ENCODE measurements at places on chromosomes 16 and 17.
A peak's percentile ranks its signal among the peaks of the same experiment; 100 is the strongest.

DNA sequence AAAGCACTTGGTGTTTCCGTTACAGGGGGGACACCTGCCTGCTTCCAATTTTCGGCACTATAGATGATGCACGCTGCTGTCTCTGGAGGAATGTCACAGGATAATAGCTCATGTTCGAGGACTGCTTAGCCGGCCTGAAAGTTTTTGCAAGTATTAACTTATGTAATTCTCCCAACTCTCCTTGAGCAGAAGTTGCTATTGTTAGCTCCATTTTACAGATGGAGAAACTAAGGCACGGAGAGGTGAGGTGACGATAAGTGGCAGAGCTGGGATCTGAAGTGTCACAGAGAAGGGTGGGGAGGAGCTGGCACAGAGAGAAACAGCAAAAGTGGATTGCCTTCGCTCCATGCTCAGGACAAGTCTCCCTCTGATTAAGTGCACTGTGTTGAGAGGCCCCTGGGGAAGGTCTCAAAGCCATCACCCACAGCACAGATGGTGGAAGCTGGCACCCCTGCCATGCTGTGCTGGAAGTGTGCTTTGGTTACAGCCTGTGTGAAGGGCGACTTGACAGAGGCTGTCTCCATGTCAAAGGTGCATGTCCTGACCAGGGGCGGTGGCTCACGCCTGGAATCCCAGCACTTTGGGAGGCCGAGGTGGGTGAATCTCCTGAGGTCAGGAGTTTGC lies 40.8 kb upstream of the MEAK7 start:
- DNase-seq: peak; percentile 33

DNA sequence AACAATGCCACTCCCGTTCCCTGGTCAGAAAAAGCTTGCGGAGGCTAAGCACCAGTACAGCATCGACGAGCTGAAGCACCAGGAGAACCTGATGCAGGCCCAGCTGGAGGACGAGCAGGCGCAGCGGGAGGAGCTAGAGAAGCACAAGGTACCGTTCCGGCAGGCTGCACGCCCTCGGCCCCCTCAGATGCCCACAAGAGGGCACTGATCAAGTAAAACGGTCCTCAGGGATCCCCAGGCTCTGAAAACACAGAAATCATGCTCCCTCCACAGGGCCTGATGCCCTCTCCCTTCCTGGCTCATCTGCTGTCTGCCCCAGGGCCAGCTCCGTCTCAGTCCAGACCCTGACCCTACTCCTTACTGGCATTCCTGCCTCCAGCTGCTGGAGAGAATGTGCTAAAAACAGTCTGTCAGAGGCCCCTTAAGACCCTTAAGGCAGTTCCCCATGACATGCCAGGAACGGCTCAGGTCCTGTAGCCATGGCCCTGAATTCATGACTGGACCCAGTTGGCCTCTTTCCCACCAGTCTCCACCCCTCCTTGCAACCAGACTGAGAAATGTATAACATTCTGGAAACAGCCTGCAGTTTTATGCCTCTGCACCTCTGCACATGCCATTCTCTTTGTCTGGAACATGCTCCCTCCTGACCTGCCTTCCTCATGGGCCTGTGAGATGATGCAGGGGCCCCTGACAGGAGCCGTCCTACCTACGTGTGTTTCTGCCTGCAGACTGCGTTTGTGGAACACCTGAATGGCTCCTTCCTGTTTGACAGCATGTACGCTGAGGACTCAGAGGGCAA lies 21.8 kb downstream of the DRC3 start:
- peak; percentile 79 for DNase-seq

- no peak for DNase-seq
Observed at GRCh38 chr16:58503166-58503862, 3.4 kb downstream of the NDRG4 start.

DNA sequence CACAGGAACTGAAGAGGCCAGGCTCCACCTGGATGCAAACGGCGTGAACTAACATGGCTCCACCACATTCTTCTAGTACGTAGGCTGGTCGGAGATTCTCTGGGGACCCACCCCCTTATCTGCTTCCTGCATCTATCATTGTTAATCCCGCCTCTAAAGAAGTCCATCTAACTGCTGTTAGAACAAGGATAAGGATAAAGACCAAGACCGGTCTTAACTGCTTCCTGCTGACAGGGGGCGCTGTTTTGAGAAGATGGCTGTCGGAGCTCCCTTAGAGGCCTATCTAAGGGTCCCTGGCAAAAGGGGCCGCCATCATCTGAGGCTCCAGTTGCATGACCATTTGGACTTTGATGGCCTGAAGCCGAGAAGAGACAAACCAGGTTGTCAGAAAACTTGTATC lies 25.8 kb upstream of the TNFSF12 start:
- DNase-seq: no peak

DNA sequence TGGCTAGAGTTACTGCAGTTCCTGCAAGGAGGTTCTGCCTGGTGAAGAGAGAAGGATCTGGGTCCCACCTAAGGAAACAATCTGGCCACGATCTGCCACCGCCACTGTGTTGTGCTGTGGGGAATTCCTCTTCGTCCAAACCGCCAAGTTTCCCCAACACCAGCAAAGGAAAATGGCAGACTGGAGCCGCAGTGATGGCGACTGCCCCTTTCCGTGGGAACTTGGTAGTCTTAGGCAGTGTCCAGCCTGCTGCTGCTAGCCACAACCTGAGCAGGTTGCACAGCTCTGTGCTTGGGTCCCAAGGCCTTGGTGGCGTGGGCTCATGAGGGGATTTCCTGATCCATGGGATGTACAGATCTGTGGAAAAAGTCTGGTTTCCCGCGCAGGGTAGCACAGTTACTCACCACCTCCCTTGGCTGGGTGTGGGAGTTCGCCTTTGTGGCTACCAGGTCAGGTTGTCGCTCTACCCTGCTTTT lies 28.6 kb downstream of the NFATC3 start:
- no peak for DNase-seq

DNA sequence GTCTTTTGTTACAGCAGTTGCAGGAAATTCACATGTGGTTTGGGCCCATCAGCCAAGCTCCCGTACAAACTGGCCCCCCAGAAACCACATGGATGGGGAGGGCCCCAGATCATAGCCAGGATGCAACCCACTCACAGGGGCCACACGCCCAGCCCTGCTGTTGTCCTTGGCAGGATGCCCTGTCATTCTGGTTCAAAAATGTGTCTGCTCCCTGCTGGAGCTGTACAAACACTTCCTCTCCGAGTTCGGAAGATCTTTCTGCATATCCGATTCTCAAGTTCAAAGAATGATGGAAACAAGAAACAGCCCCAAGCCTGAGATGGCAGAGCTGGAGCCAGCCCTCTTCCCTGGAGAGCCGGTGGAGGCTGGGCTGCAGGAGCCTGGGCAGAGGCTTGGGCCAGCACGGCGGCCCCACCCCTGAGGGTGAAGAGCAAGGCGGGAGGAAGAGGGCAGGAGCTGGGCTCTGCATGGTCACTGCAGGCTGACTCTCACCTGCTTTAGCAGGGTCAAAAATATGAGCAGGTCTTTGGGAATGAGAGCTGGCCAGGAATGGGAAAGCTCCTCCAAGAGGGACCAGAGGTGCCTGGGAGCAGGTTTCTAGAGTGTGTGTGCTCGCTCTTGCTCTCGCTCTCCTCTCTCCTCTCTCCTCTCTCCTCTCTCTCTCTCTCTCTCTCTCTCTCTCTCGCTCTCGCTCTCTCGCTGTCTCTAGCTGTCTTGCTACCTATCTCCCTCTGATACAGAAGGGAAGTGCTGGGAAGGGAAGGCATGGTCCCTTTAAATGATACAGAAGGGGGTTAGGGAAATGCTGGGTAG lies 34.7 kb upstream of the ENPP7 start:
- DNase-seq: peak; percentile 76

- DNase-seq: peak; percentile 97
Observed at GRCh38 chr17:17440010-17440843, 36.6 kb upstream of the MED9 start.

GRCh38 chr16:59469266-59469665 lies 735.1 kb upstream of the GOT2 start:
- no peak for DNase-seq

- DNase-seq: peak; percentile 71
Observed at GRCh38 chr17:8894673-8895578, 27.5 kb upstream of the PIK3R6 start.

DNA sequence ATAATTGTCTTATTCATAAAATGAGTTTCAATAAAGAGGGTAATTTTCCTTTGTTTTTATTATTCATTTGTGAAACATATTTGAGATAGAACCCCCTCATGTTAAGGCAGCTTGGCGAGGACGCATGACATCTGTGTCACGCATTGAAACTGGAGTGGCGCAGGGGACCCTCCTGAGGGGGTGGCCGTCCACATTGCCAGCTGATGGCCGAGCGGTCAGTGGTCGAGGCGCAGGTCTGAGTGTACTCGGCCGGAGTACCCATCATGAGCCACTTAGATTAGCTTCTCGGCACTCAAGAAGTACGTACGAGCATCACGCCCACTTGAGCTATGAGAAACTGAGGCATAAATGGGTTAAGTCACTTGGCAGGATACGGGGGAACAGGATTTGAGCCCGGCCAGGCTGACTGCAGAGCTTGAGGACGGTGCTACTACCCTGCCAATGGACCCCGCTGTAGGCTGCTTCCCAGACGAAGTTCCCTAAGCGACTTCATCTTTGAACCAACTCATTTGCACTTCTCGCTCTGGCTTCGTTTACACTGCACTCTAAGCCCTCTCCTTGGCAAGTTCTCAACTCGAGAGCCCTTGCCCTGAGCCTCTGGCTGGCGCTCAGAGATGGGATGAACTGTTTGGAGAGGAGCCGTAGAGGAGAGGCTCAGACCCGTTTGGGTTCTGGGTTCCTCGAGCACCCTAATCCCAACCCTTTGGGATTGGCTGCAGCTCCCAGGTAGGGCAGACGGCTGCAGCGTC lies 91.8 kb downstream of the SDK2 start:
- DNase-seq: no peak

- DNase-seq: peak; percentile 55
Observed at GRCh38 chr17:32609085-32609484, 122.3 kb downstream of the CDK5R1 start.

DNA sequence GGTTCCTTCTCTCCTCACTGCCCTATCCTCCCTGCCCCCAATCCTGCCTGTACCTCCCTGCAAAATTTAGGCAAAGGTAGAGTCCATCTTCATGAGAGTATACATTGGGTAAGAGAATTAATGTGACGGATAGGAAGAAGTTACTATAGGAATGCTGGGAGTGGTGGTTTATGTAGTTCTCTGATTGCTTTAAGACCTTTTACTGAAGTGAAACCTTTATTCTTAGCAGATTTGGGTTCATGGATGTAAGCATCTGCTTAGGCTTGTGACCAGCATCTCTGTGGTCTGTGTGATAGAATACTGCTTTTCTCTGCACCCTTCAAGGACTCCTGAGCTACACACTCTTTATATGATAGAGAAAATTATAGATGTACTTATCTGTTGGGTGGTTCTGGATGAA lies 127.3 kb downstream of the PRKCA start:
- no peak for DNase-seq

DNA sequence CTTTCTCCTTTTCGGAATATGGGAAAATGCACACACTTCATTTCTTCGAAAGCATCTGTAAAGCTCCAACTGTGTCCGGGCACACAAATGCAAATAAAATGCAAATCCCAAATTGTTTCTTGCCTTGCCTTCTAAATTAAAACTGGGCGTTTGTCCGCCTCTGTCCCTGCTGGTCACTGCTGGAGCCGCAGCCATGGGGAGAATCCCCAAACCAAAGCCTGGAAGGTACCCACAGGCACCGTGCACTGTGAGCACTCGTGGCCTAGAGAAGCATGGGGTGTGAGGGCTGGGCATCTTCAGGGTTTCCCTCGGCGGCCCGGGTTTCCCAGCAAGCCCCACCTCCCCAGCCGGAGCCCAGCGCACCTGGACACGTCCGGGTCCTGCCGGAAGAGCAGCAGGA lies 2.9 kb downstream of the SLC47A2 start:
- no peak for DNase-seq

DNA sequence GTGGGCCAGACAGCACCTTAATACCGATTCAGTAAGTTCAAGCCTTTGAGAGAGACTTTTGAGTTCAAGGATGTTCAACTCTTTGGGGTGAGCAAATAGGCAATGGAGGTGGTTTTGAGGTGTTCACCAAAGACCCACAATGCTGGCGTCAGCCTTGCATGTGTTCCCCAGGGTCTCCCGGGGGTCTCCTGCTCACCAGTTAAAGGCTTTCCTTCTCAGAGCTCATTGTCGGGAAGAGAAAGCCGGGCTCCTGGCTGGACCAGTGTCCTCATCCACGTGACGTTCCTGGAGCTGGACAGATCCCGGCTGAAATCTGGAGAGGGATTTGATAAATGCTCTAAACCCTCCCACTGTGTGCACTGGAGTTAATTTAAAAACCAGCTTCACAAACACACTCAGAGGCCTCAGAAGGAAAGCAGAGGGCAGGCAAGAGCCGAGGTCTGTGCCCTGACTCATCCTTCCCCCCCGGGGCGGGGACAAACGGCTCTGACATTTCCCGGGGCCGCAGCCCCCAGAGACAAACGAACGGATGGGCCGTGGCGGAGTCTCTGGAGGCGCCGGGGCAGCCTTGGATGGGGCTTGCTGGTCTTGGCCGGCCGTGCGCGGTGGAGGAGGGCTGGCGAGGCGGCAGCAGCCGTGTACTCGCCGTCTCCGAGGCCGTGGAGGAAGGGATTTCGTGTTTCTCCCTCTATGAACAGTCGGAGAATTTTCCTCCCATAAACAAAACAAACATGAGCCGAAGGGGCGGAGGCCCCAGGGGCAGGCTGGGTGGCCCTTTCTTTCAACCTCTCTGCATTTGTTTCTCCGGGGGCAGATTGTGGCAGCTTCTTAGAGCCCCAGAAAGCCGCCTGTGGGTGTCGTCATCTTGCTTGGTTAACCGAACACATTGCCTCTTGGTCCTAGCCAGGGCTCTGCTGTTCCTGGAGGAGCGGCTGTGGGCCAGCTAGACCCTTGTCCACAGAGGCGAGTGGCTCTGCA lies 94.2 kb downstream of the NTN1 start:
- DNase-seq: no peak

DNA sequence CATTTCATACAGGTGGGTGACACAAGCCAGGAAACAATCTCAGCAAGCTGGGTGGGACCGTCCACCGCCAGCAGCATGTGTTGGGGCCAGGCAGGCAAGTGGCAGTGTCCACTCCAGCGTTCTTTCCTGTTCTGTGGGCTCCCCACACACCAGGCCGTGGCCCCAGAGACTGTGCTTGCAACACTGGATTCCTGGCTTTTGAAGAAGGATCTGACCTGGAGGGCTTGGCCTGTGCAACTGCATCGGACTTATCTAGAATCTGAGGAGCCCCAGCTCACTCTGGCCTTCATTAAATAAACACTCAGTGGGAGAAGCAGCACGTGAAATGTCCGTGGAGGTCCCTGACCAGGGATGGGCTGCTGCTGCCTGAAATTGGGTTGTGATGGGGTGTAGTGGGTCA lies 3.2 kb downstream of the KSR1 start:
- DNase-seq: no peak

- DNase-seq: no peak
Observed at GRCh38 chr16:57534337-57534880, 2.0 kb downstream of the CCDC102A start.

GRCh38 chr16:51666821-51667220 lies 515.8 kb upstream of the SALL1 start:
- no peak for DNase-seq

Measured in NCI-H1694 (cell line).